Activated CD8-positive, alpha-beta memory T cell treated with anti-CD3 and anti-CD28 coated beads for 1 hour (primary cell): ENCODE measurements at places on chromosomes 16 and 17.

DNA sequence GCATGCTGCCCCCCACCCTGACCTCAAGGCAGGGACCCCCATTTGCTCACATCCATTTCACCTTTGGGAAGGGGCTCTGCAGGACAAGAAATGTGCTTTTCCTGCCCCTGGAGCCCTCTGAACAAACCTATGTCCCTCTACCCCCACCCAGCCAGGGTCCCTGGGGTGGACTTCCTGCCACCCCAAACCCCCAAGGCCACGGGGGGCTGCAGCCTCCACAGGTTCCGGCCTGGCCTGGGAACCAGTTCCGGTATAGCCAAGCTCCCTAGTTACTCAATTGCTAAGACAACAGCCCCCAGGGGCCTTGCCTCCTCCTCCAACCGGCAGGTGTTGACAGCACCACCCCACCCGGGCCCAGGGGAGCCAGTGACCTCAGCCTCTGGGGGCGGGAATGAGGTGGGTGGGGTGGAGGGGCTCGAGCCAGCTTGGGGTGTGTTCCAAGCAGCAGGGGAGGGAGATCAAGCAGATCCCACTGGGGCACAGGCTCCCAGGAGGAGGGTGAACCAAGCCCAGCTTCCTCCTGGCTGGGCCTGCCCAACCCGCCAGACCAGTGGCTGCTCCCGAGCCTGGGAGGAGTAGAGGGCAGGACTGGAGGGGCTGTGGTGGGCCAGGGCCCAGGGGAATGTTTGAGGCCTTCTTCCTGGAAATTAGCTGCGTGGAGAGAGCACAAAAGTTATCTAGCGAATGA lies 6.6 kb downstream of the PNMT start:
- DNase-seq, result no peak

- DNase-seq, result no peak
Observed at GRCh38 chr16:51579652-51580360, 428.7 kb upstream of the SALL1 start.

DNA sequence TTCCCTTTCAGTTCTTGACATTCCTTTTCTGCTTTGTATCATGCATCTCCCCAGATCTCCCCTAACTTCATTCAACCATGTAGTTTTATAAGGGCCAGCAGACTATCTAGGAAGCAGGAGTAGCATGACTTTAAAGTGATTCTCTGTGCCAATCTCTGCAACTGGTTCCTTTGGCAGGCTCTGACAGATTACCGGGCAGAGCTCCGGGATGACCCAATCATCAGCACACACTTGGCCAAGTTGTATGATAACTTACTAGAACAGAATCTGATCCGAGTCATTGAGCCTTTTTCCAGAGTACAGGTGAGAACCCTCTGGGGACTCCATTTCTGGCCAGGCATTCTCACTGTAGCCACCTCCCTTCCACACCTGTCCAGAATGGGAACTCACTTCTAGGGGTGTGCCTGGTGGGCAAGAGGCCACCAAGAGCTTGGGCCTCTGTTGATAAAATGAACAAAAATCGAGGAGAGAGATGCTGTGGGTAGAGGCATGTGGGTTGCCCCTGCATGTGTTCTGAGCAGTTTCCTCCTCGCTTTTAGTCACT lies 7.6 kb upstream of the CDK5R1 start:
- DNase-seq, result no peak

DNA sequence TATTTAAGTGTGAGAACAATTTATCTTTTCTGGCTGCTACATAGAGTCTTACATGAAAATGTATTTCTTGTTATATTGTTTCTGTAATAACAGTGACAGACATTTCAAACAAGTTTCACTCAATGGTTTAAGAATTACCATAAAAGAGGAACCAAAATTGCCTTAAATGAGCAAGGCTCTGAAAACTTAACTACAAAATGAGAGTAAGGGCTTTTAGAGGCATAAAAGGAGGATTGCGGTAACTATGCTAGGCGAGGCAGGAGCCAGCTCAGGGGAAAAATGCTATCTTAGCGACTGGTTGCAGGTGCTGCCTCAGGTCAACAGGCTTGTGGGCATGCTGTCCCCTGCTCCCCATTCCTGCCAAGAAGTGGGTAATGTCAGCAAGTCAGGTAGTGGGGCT lies 81.7 kb upstream of the MSI2 start:
- no peak for DNase-seq
